ENCODE measurements at places on chromosomes 12 and 14.

DNA sequence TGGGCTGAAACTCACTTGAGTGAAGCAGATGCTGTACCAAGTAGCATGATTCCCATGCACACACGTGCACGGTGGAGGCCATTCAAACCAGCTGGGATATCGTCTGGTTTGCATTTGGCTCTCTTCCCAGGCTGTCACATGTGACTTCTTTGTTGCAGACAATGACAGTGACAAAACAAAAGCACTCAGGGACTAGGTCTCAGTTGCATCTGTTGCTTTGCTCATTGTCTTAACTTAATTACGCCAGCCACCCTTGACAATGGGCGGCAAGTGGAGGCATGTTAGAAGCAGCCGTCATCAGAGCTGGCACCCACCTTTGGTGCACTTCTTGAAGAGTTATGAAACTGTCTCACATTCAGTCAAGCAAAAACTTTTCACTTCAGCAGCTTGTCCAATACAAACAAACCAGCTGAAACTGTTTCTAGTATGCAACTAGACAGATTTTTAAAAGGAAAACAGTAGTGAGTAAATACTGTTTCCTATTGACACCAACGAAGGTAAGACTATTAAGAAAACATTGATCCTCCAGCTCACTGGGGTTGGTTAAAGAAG lies 74.3 kb downstream of the IGF1 start:
- DNase-seq = no peak

GRCh38 chr12:113403435-113404415 lies at the start of gene SDS:
SDS (minus strand) TSS chr12:113403887; CDS start chr12:113399708, 4,179 bp downstream.
- no peak for DNase-seq

DNA sequence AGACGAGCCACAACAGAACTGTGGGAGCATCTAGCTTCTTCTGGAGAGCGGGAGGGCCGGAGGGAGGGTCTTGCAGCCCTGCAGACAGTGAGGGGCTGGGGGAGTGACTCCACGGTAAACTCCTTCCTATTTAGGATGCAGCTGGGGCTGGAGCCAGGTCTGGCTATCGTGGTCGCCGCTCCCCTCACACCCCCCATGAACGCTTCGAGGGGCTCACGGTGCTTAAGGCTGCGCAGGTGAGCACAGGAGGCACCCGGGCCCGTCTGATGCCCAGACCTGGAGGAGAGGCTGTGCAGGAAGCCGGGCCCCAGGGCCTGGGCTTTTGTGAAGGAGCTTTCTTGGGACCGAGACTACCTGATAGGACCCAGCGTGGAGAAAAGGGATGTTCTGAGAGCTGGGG lies 3.9 kb upstream of the GNB3 start:
- DNase-seq = no peak

GRCh38 chr12:105522166-105522825 lies 191.8 kb downstream of the C12orf75 start:
- no peak for DNase-seq

GRCh38 chr12:114408471-114408885 lies 2.5 kb upstream of the TBX5 start:
- no peak for DNase-seq

DNA sequence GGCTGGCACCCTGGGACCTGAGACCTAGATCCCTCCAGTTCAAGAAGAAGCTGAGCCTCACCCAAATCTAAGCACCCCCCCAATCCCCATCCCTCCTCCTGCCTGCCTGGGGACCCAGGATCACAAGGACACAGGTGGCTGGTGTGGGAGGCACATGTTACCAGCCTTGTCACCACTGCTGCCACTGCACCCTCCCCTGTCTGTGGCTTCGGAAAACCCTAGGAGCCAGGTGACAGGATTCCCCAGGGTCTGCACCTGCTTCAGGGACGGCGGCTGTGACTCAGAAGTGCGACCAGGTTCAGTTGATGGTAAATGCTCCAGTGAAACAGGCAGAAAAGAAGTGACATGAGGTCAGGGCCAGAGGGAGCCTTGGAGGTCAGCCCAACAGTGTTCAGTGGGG lies 62.8 kb upstream of the FAM222A start:
- DNase-seq = no peak

GRCh38 chr14:72801836-72802587 lies 91.9 kb downstream of the DPF3 start:
- DNase-seq = no peak

DNA sequence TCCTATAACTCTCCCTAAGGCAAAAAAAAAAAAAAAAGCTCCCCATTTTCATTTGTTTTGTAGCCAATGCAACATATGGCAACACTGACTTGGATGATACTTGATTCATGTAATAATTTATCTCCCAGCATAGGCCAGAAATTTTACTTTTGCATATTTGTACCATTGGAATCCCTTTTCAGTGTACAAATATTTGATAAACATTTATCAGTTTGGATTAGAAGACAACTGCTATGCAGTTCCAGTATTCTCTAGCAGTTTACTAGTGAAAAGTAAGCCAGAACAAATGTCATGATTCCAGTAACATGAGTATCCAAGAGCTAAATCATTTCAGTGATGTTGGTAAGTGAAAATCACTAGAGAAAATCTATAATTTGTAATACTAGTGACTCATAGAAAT lies 392.3 kb downstream of the CCER1 start:
- DNase-seq = no peak

DNA sequence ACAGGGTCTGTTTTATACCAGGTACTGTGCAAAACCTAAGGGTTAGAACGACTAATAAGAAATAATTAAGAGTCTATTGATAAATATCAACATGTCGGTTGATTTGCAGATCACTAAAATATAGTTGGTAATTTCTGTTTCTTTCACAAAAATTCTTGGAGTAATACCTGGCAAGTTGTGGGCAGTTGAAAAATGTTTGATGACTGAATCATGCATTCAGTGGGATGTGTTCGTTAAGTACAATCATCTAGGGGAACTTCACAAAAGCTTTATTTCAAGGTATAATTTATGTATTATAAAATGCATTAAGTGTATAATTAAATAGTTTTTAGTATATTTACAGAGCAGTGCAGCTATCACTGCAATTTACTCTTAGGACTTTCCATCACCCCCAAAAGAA lies 120.0 kb downstream of the KCNA5 start:
- no peak for DNase-seq

DNA sequence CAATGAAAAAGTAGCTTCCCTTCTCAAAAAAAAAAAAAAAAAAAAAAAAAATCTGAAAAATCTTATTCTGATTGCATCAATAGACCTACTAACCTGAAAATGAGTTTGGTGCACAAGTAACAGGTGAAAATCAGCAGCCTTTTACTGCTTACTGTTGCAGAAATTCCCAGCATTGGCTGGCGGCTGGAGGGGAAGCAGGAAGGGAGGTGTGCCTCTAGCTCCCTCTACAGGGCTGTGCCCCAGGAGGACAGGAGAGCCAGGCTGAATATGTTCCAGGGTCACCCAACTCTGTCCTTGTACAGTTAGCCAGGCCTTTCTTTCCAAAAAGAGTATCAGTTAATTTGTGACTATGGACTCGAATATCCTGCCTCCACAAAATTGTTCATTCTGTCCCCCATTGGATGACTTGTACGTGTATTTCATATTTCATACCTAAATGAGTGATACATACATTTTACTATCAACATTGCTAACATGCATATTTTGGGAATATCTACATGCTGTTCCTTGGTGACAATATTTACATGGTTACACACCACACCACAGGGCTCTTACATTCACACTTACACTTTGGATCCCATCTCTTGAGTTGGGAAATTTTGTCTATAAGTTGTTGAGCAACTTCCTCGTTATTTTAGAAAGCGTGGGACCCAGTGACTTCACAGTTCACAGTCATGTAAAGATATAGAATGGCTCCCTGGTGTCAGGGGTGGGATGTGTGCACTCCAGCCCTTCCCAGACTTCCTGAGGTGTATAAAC lies 124.8 kb downstream of the SAMD4A start:
- DNase-seq = no peak

DNA sequence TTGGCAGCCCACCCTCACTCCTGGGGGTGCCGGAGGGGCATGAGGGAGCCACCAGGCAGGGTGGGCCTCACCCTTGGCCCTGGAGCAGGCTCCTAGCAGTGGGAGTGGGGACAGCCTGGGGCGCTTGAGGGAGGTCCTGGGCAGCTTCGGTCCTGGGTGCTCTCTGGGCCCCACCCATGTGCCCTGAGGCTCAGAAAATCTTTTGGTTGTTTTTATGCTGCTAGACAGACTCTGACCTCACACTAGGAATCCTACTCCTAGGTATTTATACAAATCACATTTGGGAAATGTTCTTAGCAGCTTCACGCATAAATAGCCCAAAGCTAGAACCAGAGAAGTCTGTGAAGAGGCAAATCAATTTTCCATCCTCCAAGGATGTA lies 10.9 kb upstream of the ULK1 start:
- DNase-seq = no peak

- no peak for DNase-seq
Measured at GRCh38 chr12:70176290-70176689, 66.9 kb upstream of the CNOT2 start.

DNA sequence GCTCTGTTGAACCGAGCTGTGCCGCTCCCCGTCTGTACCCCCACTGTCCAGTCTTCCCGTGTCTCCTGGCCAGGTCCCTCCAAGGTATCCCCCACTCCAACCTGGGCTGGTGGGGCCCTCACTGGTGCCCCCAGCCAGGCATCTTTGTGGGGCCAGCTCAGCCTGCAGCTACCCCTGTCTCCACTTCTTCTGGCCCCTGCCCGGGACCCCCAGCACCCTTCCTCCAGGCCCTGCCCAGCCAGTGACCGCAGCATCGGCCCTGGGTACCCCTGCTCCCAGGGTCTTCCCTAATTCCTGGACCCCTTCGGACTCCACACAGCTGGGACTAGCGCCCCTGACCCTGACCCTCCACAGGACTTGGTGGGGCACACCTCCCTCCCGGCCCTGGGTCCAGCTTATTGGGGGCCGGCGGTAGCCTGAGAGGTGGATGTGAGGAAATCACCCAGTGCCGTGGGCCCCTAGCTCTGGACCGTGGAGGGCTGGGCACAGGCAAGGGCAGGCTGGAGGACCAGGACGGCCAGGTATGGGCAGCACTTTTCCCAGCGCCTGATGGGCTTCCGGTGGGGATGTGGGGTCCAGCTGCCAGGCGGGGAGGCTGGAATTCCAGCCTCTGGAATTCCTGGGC lies 4.1 kb upstream of the CRIP1 start:
- DNase-seq = no peak

DNA sequence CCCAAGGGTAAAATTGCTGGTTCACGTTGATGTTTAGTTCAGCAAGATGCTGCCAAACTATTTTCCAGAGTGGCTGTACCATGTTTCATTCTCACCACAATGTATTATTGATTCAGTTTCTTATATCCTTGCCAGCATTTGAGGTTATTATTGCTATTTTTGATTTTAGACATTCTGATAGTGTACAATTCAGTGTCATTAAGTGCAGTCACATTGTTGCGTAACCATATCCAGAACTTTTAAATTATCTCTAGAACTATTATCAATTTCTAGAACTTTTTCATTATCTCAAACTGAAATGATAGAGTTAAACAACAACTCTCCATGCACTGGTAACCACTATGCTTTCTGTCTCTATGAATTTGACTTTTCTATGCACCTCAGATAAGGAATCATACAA lies 10.7 kb upstream of the TBC1D15 start:
- no peak for DNase-seq

DNA sequence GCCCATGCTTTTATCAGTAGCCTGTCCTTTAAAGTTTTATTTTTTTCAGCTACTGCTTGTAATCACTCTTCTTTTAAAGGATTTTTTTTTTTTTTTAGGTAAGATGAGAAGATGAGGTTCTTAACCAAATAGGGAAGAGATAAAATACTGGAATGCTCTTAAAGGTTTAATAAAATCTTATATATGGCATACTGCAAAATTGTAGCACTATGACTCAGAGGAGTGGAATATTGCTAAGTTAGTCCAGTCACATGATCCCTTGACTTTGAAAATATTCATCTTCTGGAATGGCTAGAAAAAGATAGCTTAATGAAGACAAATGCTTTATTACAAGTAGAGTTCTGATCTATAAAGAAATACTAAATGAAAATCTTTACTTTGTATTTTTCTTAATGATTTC lies 116.6 kb downstream of the NAV3 start:
- DNase-seq = no peak

DNA sequence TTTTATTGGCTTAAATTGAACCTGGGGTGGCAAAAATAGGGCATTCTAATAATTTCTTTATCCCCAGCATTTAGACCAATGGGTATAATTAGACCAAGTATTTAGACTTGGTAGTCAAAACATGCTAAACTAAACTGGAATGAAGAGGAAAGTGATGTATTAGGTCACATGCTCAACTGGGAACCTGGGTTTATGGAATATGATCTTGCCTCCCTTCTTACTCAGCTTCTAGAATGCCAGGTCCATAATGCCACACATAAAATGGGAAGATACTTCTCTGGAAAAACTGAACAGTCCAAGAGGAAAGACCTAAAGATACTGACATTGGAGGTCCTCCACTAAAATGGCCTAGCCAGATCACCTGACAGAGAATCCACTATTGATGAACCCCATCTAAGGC lies 6.2 kb upstream of the BIN2 start:
- DNase-seq = no peak

DNA sequence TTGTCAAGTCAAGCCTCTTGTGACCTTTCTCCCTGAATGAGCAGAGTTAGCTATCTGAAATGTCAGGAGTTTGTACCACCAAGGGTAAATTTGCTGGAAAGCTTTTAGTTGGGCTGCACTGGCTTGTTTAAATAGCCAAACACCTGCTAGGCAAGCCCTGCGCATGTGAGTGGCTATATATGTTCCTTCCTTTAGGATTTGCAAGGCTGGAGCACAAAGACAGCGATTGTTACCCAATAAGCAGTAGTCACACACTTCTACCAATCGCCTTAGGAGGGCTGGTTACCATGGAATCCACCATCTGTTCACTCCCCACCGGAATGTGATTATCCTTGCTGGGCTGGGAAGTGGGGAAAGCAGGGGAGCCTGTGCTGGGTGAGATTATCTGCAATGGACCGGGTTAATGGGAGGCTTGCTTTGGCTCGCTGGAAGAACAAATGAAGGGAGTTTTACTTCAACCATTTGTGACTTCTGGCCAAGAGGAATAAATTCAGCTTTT lies 102.5 kb downstream of the FGD4 start:
- no peak for DNase-seq

- DNase-seq = no peak
Measured at GRCh38 chr12:78820946-78821345, 43.6 kb upstream of the SYT1 start.

DNA sequence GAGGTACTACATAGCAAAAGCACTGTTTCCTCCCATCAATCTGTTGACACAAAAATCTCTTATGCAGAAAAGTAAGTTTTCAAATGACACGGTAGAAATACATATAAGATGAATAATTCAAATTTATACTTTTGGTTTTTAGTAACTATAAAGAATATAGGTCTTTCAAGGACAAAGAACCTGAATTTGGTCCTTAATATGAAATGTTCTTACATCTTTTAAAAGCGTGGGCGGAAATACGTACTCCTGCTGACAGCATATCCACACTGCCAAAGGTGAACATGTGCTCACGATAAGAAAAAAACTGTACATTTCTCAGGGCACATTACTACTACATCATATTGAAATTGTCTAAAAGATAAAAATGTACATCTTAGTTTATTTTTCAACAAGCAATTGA lies 127.6 kb downstream of the FOXN3 start:
- DNase-seq = no peak

- DNase-seq = no peak
Measured at GRCh38 chr14:80692903-80693302, 248.6 kb downstream of the CEP128 start.
